ENCODE measurements at places on chromosomes 2 and 18.

- DNase-seq = no peak
Measured at GRCh38 chr2:16709769-16710168, 44.1 kb upstream of the CYRIA start.

GRCh38 chr2:173033084-173033483, 42.6 kb upstream of the MAP3K20 start:
- DNase-seq = no peak

GRCh38 chr2:84320940-84321339, 138.1 kb downstream of the SUCLG1 start:
- no peak for DNase-seq

GRCh38 chr2:230814616-230815015, 50.1 kb upstream of the ITM2C start:
- DNase-seq = no peak

DNA sequence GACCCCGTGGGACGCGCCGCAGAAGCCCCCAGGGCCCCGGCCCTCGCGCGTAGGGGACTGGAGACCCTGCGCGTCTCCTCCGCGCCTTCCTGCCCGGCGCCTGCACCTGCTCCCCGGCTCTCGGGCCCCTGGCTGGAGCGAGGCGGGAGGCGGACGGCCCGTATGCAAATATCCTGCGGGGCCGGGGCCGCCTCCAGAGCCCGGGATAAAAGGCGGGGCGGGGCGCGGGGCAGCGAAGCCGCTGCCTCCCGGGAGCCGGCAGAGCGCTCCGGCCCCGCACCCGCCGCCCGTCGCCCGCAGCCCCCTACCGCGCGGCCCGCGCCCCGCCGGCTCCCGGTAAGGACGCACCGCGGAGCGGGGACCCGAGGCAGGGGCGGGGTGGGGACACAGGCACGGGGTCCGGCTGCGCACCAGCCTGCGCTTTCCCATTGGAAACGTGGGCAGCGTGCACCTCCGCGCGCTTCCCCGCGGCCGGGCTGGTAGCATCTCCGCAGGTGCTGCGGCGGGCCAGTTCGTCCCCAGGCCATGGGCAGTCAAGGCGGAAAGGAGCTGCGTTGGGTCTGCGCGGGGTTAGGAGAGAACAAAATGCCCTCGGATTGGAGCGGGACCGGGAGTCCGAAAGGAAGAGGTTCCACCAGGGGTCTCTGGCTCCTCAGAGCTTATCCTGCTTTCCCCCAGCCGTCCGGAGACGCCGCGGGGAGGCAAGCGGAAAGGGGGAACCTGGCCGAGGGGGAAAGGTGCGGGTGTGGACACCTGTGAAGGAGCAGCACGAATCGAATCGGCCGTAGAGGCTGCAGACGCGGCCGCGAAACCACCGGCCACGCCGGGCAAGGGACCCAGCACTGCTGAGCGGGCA, at the start of gene ATP6V1C2:
Gene ATP6V1C2, plus strand, starts transcription at position 235 of the 856 bp plus-strand sequence. CDS start 1,220 bp downstream, outside the sequence.
- no peak for DNase-seq

- no peak for DNase-seq
Measured at GRCh38 chr18:37516361-37516853, 49.2 kb downstream of the CELF4 start.

DNA sequence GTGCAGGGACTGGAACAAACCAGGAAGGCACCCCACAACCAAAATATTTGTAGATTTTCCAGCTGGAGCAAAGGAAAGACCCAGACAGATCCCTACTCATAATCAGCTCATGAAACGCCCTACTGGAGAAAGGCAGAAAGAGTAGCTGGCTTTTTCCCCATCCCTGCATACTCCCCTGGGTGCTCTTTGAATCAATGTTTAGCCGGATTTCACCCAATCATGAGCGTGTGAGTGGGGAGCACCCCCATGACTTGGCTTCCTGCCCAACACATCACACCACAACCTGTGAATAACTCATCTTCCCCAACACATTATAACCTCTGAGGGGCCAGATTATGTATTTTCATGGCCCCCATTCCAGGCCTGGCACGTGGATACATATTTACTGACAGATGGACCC, 35.1 kb upstream of the SLC14A1 start:
- no peak for DNase-seq

DNA sequence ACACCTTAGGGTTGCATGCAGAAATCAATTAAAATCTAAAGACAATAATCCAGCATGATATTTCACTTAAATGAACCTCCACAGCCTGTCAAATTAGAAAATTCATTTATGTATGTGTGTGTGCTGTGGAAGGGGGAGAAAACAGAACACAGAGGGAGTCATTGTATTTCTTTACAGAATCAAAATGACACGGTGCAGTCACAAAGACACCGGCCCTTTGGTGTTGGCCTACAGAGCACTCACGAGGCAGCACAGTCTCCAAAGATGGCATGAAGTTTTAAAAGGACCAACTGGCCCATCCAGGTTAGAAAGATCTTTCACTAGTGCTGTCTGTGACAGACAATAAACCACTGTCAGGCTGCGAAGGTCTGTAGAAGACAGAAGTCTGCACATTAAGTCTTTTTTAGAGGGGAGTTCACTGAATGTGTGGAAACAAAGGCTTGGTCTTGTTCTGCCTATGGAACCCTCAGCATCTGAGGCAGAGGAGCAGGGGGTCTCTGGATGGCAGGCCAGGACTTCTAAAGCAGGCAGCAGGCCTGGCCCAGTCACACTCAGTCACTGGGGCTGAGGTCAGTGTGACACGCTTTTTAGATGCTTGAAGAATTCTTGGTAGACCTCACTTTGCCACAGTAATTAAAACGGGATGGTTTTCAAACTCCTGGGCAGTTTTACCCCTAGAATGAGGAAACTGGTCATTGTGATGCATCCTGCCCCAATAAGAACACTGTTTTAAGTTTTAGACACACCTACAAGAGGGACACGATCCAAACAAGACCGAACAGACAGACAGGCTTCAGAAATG, 184.9 kb downstream of the AFF3 start:
- DNase-seq = no peak

GRCh38 chr2:174522553-174522952, 35.7 kb upstream of the GPR155 start:
- no peak for DNase-seq

- DNase-seq = no peak
Measured at GRCh38 chr2:74186038-74186437, 7.4 kb upstream of the MOB1A start.

GRCh38 chr2:100257939-100258338, 64.4 kb downstream of the LONRF2 start:
- DNase-seq = no peak

- DNase-seq = peak; percentile 39
Measured at GRCh38 chr2:198916548-198917080, 541.1 kb downstream of the SATB2 start.

- DNase-seq = no peak
Measured at GRCh38 chr2:215002500-215002899, 135.9 kb downstream of the ABCA12 start.

GRCh38 chr18:63868546-63868945, 19.0 kb upstream of the SERPINB2 start:
- no peak for DNase-seq

- DNase-seq = no peak
Measured at GRCh38 chr2:236262238-236262637, 2.0 kb downstream of the ASB18 start.

DNA sequence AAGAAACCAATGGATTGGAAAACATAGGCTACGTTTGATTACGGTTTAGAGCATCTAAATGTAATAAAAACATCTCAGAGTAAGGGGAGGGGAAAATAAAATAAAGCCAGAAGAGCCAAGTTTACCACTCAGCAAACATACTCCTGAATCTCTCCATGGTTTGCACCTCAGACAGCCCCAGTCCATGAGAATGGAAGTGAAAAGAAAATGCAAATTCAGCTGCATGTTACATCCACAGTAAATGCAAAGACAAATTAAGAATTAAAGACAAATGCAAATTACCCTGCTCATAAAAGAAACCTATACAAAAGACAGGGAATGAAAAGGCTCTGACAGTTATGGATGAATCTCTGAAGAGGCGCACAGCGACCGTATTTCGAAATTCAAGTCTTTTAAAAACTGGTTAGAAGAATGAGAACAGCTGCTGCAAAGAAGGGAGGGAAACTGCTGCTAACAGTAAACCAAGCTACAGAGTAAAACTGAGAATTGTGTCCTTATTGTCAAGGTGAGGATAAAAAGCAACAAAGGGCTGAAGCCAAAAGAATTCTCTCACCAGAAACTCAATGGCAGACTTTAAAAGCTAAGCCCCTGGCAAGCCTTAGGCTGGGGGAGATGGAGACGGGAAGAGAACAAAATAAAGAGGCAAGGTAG, 197.9 kb upstream of the ACVR2A start:
- DNase-seq = no peak

DNA sequence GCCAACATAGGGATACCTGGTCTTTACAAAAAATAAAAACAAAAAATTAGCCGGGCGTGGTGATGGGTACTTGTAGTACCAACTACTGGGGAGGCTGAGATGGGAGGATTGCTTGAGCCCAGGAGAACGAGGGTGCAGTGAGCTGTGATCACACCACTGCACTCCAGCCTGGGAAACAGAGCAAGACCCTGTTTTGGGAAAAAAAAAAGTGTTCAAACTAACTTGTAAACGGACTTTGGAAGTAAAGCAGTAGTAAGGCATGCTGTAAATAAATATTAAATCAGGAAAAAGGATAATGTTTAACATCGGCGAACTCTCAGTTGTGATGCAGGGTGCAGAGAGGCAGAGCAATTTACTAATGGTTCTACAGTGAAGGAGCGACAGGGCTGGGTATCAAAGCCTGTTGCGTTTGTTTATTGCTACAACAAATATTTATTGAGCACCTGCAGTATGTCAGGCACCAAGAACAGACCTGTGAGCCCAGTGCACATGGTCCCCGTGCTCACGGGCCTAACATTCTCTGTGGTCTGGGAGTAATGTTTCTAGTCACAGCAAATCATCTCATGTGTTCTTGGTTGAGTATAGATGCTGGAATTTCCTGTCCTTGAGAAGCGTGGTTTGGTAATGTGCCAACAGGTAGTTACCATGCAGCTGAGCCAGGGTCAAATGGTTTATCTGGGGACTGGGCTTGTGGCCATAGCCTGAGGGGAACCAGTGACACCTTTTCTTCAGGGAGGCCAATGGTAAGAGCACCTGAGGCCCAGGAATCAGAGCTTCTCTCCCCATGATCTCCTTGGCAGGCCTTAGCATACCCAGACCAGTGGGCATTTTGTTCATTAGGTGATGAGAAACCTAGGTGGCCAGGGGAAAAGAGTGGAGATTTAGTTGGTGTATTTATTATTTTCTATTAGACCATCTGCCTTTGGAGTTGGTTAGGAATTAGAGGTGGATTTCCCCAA, 27.9 kb upstream of the GREB1 start:
- DNase-seq = no peak

GRCh38 chr18:21255211-21255610, 13.2 kb downstream of the GREB1L start:
- DNase-seq = no peak

DNA sequence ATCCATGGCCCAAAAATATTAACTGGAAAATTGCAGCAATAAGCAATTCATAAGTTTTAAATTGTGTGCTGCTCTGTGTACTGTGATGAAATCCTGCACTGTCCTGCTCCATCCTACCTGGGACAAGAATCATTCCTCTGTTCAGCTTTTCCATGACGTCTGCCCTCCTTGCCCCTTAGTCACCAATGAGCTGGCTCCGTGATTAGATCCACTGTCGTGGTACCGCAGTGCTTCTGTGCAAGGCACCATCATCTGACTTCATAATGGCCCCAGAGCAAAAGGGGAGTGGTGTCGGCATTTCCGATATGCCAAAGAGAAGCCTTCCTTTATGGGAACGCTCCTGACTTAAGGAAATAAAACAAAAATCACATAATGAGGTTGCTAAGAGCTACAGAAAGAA, 3.4 kb upstream of the FAHD2A start:
- DNase-seq = no peak

GRCh38 chr2:120470041-120470965, 124.4 kb downstream of the INHBB start:
- DNase-seq = no peak

DNA sequence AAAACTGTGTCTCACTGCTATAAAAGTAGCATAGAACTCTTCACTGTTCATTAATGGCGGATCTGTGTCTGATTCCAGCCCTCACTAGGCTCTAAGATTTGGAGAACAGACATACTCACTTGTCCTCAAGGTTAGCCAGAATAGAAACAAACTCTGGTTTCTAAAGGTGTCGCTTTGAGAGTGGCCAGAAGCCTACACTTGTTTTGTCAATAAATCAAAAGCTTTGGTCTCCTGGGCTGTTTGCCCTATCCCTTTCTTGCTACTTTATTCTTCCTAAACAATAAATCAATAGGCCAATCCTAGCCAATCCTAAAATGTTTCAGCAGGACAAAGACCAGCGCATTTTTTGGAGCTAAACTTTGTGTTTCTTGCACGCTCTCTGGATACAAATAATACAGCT, 1064.6 kb upstream of the CHAC2 start:
- DNase-seq = no peak

GRCh38 chr18:3874581-3874980, 424.6 kb downstream of the TGIF1 start:
- DNase-seq = no peak

DNA sequence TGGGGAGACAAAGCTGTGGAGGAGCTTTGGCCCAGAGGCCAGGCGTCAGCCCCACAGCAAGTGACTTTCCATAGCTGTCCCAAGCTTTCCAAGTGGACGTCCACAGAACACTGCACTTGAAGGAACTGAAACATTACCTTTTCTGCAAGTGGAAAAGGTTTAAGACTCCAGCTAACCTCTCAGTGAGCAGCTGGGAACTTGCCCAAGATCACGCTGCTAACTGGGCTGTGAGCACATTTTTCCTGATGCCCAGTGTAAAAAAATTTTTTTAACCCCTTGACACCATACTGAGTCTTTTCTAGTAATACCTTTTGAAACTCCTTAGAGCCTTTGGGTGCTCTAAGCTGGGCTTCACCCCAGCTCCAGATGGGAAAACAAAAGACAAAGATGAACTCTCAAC, 256.7 kb downstream of the HAUS1 start:
- no peak for DNase-seq

DNA sequence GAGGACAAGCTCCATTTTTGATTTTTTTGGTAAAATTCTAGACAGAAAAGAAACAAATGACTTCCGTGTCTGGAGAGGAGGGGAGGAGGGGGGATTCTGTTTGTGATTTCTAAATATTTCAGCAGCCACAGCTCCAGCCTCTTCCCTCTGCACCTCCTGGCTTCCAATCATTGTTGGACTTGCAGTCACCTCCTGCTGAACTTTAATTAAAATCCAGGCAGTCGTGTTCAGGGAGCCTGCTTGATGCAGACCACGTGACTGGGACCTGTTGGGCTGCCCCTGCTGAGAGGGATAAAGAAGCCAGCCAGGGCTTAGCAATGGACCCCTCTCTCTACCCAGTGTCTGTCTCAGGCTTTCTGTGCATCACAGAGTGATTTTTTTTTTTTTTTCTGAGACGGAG, 115.1 kb downstream of the SH3BP4 start:
- peak; percentile 3 for DNase-seq

DNA sequence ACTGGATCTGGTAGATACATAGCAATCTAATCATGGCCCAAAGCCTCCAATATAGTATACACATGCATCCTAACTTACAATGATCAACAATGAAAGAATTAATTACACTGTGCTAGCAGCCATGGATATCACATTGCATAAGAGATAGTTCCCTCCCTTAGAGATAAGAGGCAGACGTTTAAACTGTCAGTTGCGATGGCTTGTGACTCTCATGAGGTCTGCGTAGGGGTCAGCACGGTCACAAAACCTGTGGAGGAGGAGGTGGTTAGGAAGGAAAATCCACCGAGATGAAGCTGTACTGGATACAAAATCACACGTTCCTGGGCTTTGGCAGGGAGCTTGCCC, 800 bp upstream of the RALB start:
- no peak for DNase-seq

Data from NCI-H1417 treated with DMSO at 0.1 percent for 48 hours (cell line).